ENCODE measurements at places on chromosomes 3 and 15. TPM values are rescaled to one million over a fixed set of nuclear protein-coding genes. Genes with fewer than 3 reads are reported as not detected.

CPNE9 gene
- not detected for total RNA-seq

STAC gene
- total RNA-seq: 1.3 TPM

ARPC4 gene
- 48.8 TPM for total RNA-seq

TEX55 gene
- total RNA-seq: not detected

EPHA3 gene
- total RNA-seq: 2.2 TPM

CIP2A gene
- 0.94 TPM for total RNA-seq

MED12L gene
- total RNA-seq: 0.86 TPM

SCAANT1 gene
- total RNA-seq: not detected

SUCNR1 gene
- 0.24 TPM for total RNA-seq

SLC51B gene
- not detected for total RNA-seq

DNA sequence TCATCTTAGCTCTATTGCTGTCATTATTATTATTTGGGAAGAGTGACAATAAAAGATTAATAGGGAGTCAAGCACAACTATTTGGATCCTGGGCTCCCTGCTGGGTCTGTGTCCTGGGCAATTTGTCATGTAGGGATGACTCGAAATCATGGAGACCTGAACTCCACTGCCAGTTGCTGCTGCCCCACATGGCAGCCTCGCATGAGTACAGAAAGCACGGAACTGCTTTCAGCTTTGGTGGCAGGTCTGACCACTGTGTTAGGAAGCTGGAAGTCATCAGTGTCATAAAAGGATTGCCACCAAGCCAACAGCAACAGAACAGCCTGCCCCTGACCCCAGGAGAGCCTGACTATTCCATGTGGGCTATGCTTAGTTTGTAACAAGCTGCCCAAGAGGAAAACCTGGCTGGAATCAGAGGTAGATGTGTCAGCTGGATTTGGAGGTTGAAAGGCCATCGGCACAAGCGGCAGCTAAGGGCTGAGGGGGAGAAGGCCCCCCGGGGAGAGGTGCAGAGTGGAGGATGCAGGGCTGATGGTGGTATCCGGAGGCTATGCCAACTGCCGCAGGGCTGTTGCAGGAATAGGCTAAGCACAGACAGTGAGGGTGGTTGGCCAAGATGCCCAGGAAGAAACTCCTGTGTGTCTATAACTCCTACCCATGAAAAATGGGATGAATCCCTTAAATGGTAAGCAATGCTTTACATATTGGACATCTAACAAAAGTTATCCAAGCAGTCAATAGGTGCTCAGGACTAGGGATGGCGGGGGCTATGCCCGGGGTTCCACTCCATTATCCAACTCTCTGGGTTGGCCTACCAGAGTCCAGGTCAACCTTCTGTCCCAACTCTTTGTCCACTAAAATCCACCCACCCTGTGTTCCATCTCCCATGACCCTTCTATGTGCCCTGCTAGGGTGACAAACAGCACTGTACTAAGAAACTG lies 291.6 kb downstream of the ADAMTS17 start:
- no peak for DNase-seq

DNA sequence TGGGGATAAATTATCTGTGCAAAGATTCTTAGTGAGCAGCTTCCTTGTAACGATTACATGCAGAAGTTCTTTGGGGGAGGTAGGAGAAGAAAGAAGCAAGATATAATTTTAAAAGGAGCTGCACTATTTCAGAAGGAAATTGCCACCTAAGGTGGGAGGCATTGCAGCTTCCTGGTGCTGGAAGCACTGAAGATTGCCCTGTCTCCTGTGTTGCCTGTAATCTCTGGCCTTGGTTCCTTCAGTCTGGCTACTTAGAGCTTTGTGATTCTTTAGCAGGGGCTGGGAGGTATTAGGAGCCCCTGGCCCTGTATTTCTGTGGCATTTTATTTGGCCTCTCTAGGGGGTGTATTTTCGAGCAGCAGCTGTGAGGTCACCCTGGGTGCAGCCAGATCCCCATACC lies 35.5 kb downstream of the CACNA2D3 start:
- DNase-seq: no peak

DNA sequence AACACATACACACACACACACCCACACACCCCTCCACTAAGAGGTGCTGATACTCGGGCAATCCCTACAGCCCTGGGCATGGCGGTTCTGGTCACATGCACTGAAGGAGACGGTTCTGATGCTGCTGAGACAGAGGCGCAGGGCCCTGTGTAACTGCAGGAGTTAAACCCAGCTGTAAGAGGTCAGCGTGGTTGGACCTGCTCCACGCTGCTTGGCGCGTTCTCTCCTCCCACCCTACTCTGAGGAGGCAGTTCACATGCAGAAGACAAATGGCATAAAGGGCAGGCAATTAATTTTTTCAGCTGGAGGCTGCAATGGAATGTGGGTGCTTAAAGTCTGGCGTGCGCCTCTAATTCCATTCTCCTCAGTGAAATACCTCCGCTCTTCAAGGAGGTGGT lies 35.2 kb downstream of the GRK7 start:
- no peak for DNase-seq

DNA sequence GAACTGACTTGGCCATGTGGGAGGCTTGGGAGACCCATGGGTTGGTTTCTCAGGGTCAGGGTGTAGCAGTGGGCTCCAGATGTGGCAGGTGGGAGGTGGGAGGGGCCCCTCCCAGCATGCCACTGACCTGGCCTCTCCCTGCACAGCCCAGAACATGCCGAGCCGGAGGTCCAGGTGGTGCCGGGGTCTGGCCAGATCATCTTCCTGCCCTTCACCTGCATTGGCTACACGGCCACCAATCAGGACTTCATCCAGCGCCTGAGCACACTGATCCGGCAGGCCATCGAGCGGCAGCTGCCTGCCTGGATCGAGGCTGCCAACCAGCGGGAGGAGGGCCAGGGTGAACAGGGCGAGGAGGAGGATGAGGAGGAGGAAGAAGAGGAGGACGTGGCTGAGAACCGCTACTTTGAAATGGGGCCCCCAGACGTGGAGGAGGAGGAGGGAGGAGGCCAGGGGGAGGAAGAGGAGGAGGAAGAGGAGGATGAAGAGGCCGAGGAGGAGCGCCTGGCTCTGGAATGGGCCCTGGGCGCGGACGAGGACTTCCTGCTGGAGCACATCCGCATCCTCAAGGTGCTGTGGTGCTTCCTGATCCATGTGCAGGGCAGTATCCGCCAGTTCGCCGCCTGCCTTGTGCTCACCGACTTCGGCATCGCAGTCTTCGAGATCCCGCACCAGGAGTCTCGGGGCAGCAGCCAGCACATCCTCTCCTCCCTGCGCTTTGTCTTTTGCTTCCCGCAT lies 7.9 kb upstream of the STAB1 start:
- DNase-seq: no peak

DNA sequence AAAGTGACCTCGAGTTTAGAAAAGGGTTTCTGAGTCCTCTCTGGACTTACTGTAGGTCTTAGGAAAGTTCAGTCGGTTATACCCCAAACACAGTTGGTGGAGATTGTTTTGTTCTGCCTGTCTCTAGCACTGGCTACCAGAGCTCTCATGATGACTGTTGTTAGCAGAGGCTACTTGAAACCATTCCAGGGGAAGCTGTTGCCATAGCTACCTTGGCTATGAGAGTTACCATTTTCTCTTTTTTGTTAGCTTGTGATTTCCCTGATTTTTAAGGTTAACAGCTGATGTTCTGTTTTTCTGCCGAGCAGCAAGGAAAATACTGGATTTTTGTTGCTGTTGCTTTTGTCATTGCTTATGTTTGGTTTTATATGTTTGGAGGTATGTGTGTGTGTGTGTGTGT lies 26.7 kb downstream of the ABHD2 start:
- no peak for DNase-seq

GRCh38 chr3:14169871-14170270 lies 8.5 kb downstream of the XPC start:
- DNase-seq: no peak

- no peak for DNase-seq
Observed at GRCh38 chr3:142613491-142613890, 17.3 kb downstream of the PLS1 start.

DNA sequence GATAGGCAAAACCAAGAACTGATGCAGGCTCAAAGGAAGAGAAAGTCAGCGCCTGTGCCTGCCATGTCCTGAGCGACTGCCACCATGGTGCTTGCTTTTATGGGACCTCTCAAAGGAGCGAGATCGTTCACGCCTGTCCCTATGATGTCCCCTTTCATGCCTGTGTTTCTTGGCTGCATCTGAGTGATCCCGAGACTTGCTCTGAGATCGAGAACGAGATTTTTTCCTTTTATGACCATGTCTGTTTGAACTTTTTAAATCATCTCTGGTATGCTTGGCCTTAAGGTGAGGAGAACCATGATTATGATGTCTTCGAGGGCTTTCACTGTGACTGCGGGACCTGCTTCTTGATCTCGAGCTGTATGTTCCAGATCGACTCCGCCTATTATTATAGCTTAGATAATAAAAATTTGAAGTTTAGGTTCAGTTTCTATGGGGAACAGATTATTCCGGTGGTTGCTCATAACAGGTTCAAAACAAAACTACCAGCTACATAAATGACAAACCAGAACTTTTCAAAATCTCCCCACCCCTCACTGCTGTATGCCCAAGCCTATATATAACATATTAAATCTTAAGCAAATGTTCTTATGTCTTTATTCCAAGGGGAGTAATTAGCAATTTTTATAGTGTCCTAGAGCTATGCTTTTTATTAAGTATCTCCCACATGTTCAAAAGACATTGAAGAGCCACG lies 11.6 kb downstream of the CCNL1 start:
- DNase-seq: no peak

DNA sequence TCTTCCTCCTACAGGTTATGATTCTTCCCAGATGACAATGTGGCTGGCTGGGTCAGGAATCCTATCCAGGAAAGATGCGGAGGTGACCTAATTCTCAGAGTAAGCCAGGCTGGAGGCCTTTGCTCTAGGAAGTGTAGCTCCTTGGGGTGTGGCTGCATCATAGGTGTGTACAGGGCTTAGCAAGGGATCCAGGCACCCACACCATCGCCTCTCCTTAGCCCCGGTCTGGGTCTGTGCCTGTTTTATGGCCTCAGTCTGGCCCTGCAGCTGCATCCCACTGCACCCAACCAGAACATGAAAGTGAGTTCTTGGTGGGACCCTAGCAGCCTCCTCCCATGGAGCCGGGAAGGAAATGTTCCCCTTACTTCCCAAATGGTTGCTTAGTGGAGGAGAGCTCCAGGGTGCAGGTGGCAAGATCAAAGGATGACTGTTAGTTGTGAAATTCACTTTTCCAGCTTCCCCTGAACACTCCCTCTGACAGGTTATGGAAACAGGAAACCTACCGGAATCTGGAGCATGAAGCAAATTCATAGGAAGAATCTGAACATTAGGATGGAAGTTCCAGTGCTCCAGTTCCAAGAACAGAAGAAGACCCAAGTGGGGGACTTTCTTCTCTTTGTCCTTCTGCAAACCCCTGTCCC lies 2.7 kb upstream of the AMOTL2 start:
- peak; percentile 16 for DNase-seq

DNA sequence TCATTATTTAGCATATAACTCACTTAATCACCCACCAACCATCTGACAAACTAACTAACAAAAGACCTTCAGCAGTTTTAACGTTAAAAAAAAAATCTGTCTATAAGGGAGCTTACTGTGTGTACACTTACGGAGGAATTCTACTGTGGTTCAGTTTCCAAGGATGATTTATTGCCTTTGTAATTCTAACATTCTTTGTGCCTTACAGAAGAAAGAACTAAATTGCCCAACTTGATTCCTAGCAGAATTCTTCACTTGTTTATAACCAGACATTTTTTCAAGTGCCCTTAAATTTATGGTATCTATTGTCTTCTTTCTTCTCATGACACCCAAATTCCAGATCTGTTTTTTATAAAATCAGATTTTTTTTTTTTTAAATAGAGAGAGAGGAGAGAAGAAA lies 119.7 kb upstream of the IGSF10 start:
- DNase-seq: no peak

DNA sequence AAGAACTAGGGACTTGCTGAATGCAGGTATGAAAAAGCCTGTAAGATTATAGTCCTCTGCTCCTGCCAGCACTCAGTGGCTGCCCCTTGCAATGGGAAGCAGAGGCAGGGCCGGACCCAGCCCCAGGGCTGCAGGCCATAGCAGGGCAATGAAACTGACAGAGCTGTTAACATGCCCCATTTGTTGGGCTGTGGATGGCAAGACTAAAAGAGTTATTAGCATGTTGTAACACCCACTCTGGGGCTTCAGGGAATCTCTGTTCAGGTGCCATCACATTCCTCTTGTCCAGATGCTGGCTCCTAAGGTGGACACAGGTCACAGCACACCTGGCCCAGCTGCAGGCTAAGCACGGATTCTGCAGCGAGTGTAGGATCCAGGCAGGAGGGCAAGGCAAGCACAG lies 7.4 kb upstream of the OR5H2 start:
- DNase-seq: no peak

- no peak for DNase-seq
Observed at GRCh38 chr3:154310840-154311239, 13.4 kb downstream of the DHX36 start.

DNA sequence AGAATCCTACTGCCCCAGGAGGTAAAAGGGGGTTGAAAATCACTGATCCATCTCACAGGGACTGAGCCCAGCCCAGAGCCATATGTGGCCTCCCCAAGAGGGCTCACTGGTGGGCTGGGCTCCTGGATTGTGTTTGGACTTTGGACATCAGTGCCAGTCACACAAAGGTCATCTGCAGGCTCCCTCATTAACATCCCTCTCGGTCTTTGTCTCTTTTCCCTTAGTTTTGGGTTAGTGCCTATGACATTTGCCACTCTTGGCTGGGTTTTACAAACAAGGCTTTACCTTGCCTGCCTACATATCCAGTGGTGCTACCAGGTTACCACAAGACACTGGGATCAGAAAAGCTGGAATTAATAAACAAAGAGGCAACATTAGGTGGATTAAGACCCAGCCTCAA lies 27.9 kb downstream of the IFT122 start:
- DNase-seq: no peak

- no peak for DNase-seq
Observed at GRCh38 chr15:89575656-89576416, 567 bp downstream of the TICRR start.

- DNase-seq: peak; percentile 39
Observed at GRCh38 chr3:118973050-118973449, 61.6 kb downstream of the IGSF11 start.

- no peak for DNase-seq
Observed at GRCh38 chr3:195221015-195221853, 49.7 kb downstream of the XXYLT1 start.

DNA sequence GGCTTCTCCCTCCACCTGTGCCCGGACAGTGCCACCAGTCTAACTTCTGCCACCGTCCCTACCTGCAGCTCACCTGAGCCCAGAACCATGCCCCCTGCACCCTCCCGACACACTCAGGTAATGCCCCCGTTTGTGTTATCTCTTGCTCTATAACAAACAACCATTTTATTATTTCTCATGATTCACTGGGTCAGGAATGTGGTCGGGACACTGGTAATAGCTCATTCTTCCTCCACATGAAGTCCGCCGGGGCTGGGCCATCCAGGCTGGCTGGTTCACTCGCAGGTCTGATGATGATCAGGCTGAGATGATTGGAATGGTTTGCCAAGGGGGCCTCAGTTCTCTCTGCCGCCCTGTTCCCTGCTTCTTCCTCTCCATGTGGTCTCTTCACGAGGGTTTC lies 20.3 kb upstream of the NR2E3 start:
- DNase-seq: no peak

- no peak for DNase-seq
Observed at GRCh38 chr3:119349354-119350041, 55.3 kb downstream of the ARHGAP31 start.

GRCh38 chr3:197002701-197003454 lies 26.7 kb downstream of the MELTF start:
- DNase-seq: peak; percentile 76

All from heart left ventricle (tissue), 16 donors.